ENCODE measurements at places on chromosomes 3 and 15.

GRCh38 chr15:23436421-23436820 is 10.6 kb downstream of the GOLGA6L2 start:
- no peak for DNase-seq

GRCh38 chr15:89593018-89593417 is 17.7 kb downstream of the TICRR start:
- DNase-seq, result no peak

- no peak for DNase-seq
Measured at GRCh38 chr3:139671107-139671506, 6.7 kb downstream of the NMNAT3 start.

GRCh38 chr15:44099671-44100070 is 95.4 kb downstream of the FRMD5 start:
- no peak for DNase-seq
